PC-9 (cell line): ENCODE measurements at places on chromosomes 7 and 10. TPM values are rescaled to one million over a fixed set of nuclear protein-coding genes. Genes with fewer than 3 reads are reported as not detected.

DNA sequence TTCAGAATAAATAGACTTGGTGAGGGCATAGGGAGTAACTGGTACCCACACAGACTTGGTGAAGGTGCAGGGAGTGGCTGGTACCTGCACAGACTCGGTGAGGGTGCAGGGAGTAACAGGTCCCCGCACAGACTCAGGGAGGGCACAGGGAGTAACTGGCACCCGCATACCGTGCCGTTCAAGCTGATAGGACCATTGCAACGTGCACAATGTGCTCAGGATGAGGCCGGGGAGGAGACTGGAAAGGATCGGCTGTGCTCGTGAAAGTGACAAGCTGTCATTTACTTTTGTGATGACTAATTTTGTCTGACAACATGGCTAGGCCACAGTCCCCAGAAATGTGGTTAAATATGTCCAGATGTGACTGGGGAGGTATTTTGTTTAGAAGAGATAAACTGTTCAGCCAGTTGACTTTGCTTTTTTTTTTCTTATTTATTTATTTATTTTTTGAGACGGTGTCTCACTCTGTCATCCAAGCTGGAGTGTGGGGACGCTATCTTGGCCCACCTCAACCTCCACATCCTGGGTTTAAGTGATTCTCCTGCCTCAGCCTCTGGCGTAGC lies 76.2 kb upstream of the NMT2 start:
- H3K27ac ChIP-seq: no peak overlapping the region
- no peak for DNase-seq
- H3K4me1 ChIP-seq: no peaks in the 10 kb centered on the region
- H3K4me3 ChIP-seq: no peak overlapping the region
- H3K36me3 ChIP-seq: no peaks in the 10 kb centered on the region
- peaks cover 6% of the 10 kb centered on the region; the same call in 1 of the 2 replicates for H3K27me3 ChIP-seq

DNA sequence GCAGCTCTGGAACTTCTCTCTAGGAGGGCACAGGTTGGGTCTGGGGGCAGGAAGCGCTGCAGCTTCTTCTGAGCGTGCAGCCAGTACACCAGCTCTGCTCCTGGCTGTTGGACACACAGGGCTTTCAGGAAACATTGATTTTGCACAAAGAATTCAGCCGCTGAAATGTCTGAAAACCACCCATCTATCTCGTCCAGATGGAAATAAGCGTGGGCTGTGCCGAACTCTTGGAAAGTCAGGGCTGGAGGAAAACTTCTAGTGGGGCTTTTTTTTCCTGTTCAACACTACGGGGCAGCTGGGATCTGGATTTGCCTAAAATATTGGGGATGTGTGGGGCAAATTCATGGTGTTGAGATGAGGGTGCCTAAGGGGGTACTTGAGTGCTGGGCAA lies 31.2 kb downstream of the PALD1 start:
- DNase-seq: no peak
- H3K36me3 ChIP-seq: no peaks in the 10 kb centered on the region
- no peak overlapping the region for H3K4me3 ChIP-seq
- no peak overlapping the region for H3K27ac ChIP-seq
- no peaks in the 10 kb centered on the region for H3K27me3 ChIP-seq

DNA sequence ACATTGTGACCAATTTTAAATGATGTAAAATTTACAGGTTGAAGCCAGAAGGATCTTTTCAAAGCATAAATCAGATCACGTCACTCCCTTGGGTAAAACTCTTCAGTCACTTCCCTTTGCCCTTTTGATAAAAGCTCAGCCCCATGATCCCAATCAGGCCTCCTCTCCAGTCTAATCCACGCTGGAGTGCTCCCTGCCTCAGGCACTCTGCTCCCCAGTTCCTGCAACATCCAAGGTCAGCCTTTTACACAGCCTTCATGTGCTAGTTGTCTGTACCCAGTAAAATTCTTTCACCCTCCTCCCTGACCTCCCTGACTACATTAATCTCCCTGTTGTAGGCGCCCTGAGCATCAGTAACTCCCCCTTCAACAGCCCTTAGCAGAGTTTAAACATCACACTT lies 14.1 kb downstream of the ELMO1 start:
- no peak overlapping the region for H3K27ac ChIP-seq
- H3K27me3 ChIP-seq: peaks cover 4% of the 10 kb centered on the region; the same call in 1 of the 2 replicates

- no peaks in the 10 kb centered on the region for H3K27me3 ChIP-seq
- no peak overlapping the region for H3K4me3 ChIP-seq
- no peak for DNase-seq
- H3K36me3 ChIP-seq: no peaks in the 10 kb centered on the region
Observed at GRCh38 chr7:117087639-117088396, 134.5 kb downstream of the ST7 start.

The LMOD2 gene
- total RNA-seq: not detected in 2 replicates
